Activated T-cell treated with anti-CD3 and anti-CD28 coated beads for 48 hours (primary cell): ENCODE measurements at places on chromosomes 5 and 9.

GRCh38 chr5:81242906-81243436, 9.8 kb downstream of the CKMT2 start:
- DNase-seq = no peak

GRCh38 chr5:155906046-155906445, 420.9 kb upstream of the SGCD start:
- DNase-seq = no peak

DNA sequence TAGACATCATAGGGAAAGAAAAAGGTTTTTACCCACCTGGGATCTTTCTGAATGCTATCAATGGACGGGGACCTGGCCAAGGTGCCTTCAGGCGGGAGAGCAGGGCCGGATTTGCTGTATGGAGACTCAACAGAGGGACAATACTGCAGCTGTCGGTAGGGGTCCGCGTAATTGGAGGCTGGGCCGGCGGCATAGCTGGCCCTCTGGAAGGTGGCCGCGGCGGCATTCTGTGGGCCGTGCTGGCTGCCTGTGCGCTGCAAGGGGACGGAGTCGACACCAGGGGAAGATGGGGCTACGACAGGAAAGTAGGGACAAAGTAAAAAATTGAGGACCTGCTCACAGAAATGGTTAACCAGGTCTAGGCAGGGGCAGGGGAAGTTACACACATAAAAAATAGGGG, 557.9 kb downstream of the CTNND2 start:
- no peak for DNase-seq

- DNase-seq = no peak
These were observed 390.4 kb downstream of the ARHGEF28 start for GRCh38 chr5:74016373-74016772.

DNA sequence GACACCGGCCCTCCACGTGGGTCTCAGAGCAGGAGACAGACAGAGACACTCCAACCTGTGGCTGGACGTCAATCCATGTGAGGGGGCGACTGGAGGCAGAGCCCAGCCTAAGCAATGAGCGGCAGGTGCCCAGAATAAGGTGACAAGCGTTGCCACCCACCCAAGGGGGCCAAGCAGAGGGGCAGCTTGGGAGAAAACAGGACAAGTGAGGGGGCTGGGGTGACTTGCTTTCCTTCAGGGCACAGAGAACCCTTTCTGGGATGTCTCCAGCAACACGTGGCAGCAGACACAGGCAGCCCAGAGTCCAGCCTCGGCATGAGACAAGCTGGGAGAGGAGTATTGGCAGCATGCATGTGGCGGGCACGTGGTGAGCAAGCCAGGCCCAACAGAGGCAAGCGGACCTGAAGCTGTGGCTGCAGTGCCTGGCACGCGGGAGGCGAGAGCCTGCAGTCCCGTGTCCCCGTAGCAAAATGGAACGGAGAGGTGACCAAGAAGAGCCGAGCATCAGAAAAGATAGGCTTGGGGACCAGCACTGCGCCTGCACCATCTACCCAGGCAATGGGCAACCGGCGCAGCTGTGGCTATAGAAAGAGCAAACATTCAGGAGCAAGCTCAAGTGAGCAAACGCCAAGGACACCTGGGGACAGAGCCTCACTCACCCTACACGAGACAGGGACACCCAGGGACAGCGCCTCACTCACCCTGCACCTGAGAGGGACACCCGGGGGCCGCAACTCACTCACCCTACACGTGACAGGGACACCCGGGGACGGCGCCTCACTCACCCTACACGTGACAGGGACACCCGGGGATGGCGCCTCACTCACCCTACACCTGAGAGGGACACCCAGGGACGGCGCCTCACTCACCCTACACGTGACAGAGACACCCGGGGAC, 6.2 kb downstream of the TERT start:
- no peak for DNase-seq

DNA sequence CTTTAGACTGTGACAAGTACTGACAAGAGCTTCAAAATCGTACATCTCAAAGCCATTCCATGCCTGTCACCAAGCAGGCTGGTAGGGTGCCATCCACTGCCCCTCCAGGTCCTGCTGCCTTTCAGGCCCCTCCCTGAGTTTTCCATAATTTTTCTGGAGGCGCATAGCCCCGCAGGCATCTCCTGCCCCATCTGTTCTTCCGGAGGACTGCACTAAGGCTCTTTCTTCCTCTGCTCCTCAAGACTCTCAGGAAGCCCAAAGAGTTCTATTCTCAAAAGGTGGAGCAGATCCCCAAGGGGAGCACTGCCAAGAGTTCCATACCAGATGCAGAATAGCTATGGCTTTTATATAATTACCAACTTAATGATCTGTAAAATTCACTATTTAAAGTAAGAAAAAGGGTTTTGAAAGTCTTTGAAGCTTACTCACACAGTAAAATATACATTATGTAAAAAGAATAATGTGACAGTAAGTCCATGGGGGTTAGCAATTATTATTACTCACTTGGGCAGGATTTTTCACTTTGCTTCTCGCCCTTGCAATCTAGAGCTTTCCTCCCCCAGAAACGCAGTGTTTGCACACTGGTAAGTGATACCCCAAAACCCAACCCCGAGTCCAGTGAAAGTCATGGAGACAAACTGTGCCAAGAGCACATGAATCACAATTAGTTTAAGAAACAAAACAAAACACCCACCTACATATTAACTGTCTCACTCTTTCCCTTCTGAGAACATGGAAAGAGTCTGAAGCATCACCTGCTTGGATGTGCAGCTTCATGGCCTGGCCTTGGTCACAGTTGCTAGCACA, 114.1 kb upstream of the DAPK1 start:
- DNase-seq = no peak

- no peak for DNase-seq
These were observed 91.3 kb downstream of the CAMSAP1 start for GRCh38 chr9:135815830-135816650.

DNA sequence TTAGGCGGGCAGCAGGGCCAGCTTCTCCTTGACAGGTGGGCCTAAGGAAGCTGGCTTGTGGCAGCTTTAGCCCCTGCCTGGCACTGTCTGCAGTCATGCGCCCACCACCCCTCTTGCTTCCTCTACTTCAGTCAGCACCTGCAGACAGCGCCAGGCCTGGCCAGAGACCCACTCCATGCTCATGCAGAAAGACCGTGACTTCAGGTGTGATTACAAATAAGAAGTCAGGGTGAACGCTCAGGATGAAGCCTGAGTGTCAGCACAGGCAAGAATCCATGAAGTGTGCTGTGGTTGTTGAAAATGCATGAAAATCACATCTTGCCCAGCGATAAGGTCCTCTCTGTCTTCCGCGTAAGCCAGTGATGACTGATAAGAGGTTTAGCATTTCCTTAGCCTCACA, 3.4 kb downstream of the CSF2 start:
- DNase-seq = no peak

DNA sequence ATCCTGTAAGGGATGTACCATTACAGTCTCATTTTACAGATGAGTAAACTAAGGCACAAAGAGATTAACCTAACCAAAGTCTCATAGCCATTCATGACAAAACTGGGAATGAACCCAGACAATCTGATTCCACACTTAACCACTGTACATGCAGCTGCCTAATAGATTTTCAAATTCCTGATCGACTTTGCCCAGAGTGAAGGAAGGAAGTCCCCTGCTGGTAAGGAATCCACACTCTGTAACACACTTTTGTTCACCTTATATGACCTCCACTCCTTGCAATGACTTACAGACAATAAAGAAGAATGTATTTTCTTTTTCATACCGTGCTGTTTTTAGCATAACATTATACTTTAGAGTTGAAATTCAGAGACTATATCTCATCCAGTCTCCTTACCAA, 31.3 kb upstream of the PLPP6 start:
- DNase-seq = no peak

DNA sequence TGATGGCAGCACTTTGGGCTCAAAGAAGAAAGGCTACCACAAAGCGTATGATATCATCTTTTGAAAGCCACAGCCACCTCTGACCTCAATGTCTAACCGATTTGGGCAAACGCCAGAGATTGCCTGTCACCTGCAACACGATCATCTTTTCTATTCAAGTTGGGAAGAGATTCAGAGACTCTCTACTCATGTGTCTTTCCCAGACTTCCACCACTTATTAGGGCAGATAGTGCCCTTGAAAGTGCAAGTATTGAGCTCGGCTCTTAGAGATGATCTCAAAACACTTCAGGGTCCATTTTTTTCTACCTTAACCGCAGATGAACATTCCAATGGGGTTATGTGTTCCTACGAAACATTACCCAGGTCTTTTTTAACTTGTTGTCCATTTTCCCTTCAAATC, 213.7 kb downstream of the DRD1 start:
- DNase-seq = no peak

DNA sequence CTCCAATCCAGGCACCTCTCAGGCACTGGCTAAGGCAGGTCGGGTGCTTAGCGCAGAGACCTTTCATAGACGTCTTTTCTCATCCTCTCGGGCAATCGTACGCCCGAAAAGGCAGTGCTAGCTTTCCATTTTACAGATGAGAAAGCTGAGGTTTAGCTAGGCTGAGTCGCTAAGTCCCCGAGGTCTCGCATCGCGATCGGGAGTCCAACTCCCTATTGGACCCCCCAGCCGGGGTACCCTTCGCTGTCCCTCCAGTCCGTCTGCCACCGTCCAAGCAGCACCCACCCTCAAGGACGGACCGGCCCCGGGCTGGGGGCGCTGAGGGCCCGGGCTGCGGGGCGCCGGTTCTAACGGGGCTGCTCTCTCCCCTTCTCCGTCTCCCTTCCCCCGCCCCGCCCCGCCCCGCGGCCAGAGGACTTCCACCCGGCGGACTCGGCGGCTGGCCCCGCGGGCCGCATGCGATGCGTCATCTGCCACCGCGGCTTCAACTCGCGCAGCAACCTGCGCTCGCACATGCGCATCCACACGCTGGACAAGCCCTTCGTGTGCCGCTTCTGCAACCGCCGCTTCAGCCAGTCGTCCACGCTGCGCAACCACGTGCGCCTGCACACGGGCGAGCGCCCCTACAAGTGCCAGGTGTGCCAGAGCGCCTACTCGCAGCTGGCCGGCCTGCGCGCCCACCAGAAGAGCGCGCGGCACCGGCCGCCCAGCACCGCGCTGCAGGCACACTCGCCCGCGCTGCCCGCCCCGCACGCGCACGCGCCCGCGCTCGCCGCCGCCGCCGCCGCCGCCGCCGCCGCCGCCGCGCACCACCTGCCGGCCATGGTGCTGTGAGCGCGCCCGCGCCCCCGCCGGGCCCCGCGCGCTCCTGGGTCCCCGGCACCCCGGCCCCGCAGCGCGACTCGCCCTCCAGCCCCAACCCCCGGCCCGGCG, 12.5 kb upstream of the EXOSC2 start:
- DNase-seq = peak; percentile 72
